ENCODE measurements at places on chromosomes 5 and 9. TPM values are rescaled to one million over a fixed set of nuclear protein-coding genes. Genes with fewer than 3 reads are reported as not detected.

The PCDHA12 gene
- not detected for total RNA-seq

The CTXN3 gene
- 0.24 TPM for total RNA-seq

The NIPSNAP3A gene
- total RNA-seq = 22.9 TPM

The NKD2 gene
- total RNA-seq = 1.1 TPM

The PCBD2 gene
- 16.1 TPM for total RNA-seq

The PCDHB10 gene
- total RNA-seq = 0.80 TPM

All from esophagus mucosa (tissue), 1 donor.